CD8-positive, alpha-beta memory T cell (primary cell): ENCODE measurements at places on chromosomes 3 and 15. TPM values are rescaled to one million over a fixed set of nuclear protein-coding genes. Genes with fewer than 3 reads are reported as not detected.

DNA sequence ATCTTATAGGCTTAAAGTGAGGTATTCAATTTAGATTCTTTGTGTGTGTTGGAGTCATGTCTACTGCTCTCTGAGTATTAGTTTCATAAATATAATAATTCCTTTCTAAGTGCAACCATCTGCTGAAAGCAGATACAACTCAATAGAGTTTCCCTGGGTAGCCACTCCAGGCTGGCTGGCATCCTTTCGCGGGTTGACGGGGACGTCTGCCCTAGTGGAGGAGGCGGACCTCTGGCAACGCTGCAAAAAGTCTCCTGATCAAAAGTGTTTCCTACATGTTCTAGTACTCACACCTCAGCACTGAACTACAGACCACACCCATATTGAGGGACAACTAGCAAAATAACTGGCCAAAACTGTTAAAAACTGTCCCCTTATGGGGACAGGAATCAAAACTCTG lies 2.5 kb downstream of the MOBP start:
- H3K27me3 ChIP-seq, result no peaks in the 10 kb centered on the region
- no peaks in the 10 kb centered on the region for H3K4me1 ChIP-seq
- H3K36me3 ChIP-seq, result no peaks in the 10 kb centered on the region
- no peak overlapping the region for H3K27ac ChIP-seq
- H3K4me3 ChIP-seq, result no peak overlapping the region

- H3K4me1 ChIP-seq, result no peaks in the 10 kb centered on the region
- no peaks in the 10 kb centered on the region for H3K27me3 ChIP-seq
- DNase-seq, result no peak
- H3K36me3 ChIP-seq, result no peaks in the 10 kb centered on the region
- H3K4me3 ChIP-seq, result no peak overlapping the region
- no peak overlapping the region for H3K27ac ChIP-seq
Observed at GRCh38 chr15:92460023-92460422, 66.3 kb downstream of the ST8SIA2 start.

GRCh38 chr3:94935738-94936580 lies 873.1 kb downstream of the NSUN3 start:
- H3K27ac ChIP-seq, result no peak overlapping the region
- no peaks in the 10 kb centered on the region for H3K4me1 ChIP-seq
- H3K36me3 ChIP-seq, result no peaks in the 10 kb centered on the region
- no peak for DNase-seq

The SH3GL3 gene
- total RNA-seq, result not detected

The MORC1 gene
- not detected for total RNA-seq

The PCYT1A gene
- 60.1 TPM for total RNA-seq
